ENCODE measurements at places on chromosomes 1 and 21. TPM values are rescaled to one million over a fixed set of nuclear protein-coding genes. Genes with fewer than 3 reads are reported as not detected.

SIM2 gene
- 1.4 TPM for total RNA-seq

HCRTR1 gene
- total RNA-seq, result not detected

DNA sequence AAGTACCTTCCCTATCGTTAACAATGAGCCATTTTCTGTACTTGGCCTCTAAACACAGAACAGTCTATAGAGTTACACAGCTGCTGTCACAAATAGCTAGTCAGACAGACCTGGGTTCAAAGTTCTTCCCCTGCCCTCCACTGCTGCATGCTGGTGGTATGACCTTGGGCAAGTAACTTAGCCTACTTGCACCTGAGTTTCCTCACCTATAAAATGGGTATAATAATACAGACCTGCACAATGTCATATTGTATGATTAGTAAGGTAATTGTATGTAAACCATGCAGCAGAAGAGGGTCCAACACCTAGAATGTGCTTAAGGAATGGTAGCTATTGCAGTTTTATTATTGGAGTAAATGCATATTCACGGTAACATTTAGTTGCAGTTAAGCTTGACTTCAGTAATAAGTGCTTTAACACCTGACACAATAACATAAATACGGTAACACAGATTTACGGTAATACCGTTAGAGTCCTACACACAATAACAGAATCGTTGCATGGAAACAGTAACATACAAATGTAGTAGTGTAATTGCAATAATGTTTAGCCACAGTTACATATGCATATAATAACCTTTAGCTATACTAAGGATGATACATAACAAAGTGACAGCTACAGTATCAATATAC is 193.3 kb upstream of the CSF3R start:
- no peak for DNase-seq

GRCh38 chr21:19704832-19705231 is 1293.4 kb upstream of the NCAM2 start:
- DNase-seq, result no peak

GRCh38 chr1:45621501-45621836 is 2.4 kb downstream of the CCDC17 start:
- peak; percentile 17 for DNase-seq

Measured in GM23338 (cell line).